ENCODE measurements at places on chromosomes 1 and 21.

GRCh38 chr1:32538887-32539583 is at the start of gene ZBTB8A:
Gene ZBTB8A (plus strand): TSS chr1:32539427. CDS start chr1:32592932, 53,505 bp downstream.
- no peak for DNase-seq

GRCh38 chr1:70922196-70922595 is 125.4 kb downstream of the PTGER3 start:
- no peak for DNase-seq

GRCh38 chr1:125087691-125088090 is 3902.9 kb downstream of the SRGAP2C start:
- no peak for DNase-seq

GRCh38 chr1:10762153-10762523 is 34.3 kb downstream of the CASZ1 start:
- DNase-seq: no peak

DNA sequence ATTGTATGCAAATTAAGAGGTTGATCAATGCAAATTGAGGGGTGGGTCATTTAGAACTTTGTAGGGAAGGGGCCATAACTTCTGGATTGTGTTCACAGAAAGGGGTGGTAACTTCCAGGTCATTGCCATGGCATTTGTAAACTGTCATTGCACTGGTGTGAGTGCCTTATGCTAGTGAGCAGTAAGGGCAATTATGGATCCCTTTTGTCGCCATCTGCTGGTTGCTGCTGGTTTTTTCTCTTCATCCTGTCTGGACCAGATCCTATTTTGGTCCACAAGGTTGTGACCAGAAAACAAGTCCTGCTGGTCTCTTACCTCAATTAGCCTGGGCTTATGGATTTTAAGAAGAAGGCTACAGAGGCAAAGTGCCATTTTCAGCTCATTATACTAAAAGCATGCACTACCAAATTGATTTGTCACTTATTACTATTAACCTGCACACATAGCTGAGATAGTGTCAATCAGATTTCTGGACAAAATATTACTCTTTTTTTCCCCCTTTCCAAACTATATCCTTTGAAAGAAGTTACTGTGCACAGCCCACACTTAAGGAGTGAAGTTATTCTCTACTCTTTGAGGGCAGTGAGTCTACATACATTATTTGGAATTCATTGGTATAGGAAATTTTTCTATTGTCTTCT is 196.2 kb downstream of the ZC3H11B start:
- DNase-seq: peak; percentile 3

GRCh38 chr1:229271448-229272159 is 693 bp downstream of the RAB4A start:
- peak; percentile 48 for DNase-seq

DNA sequence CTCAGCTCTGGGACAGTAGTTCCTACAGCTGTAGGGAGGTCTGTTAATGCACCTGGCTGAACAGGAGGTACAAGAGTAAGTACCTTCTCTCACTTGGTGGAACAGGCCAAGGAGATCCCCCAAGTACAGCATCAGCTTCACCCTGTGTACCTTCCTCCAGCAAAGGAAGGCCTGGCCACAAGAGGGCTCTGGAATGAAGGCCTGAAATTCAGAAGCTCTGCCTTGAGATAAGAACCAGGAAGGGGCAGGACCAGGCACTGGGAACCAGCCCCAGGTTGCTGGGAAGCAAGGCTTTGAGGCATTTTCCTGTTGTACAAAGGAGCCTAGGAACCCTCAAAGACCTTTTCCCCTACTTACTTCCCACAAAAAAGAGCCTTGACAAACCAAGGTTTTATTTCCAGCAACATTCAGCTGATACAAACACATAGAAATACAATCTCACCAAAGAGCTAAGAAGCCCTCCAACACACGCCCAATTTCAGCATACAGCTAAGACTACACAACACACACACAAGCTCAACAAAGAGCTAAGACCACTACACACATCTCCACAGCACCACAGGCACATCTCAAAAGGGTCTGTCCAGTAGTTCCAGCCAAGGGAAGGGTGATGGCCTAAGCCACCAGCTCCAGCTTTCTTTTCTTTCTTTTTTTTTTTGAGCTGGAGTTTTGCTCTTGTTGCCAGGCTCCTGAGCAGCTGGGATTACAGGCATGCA is 23.5 kb downstream of the F11R start:
- peak; percentile 30 for DNase-seq

GRCh38 chr1:48242141-48242736 is 19.7 kb downstream of the SLC5A9 start:
- no peak for DNase-seq

GRCh38 chr1:197807216-197807615 is 31.9 kb upstream of the DENND1B start:
- DNase-seq: no peak

- peak; percentile 54 for DNase-seq
Measured at GRCh38 chr1:27726173-27727044, 648 bp downstream of the FAM76A start.

- no peak for DNase-seq
Measured at GRCh38 chr1:245587435-245588115, 432.8 kb downstream of the KIF26B start.

GRCh38 chr1:160101717-160102522 is 3.5 kb upstream of the IGSF8 start:
- DNase-seq: no peak

GRCh38 chr21:14119038-14119437 is 91.7 kb downstream of the LIPI start:
- no peak for DNase-seq

DNA sequence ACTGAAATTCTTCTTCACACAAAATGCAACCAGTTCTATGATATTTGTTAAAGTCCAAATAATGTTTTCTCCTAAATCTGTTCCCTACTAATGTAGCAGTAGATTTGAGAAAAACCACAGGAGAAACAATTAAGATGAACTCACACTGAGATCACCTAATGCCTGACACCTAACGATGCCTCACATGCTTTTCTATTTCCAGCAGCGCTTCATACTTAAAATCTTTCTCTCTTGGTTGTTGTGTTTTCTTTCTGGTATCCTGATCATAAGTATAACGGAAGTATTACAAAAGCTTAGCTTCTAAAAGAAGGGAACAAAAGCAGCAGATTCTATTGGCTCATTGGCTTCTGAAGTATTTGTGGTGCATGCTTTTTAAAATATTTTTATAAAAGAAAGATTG is 267.2 kb upstream of the SGIP1 start:
- no peak for DNase-seq

DNA sequence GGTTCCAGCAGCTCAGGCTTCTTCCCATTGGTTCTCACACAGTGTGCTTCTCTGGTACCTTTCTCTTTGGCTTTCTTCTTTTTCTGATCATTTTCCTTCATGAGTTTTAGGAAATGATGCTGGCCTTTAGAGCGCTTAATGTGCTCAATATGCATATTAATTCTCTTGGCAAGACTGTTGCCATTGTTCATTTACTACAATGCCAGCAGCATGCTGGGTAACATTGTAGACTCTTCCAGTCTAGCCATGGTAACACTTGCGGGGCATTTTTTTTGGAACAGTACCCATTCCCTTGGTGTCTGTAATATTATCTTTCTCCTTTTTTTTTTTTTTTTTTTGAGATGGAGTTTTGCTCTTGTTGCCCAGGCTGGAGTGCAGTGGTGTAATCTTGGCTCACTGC is 21.7 kb downstream of the UBE4B start:
- DNase-seq: no peak

DNA sequence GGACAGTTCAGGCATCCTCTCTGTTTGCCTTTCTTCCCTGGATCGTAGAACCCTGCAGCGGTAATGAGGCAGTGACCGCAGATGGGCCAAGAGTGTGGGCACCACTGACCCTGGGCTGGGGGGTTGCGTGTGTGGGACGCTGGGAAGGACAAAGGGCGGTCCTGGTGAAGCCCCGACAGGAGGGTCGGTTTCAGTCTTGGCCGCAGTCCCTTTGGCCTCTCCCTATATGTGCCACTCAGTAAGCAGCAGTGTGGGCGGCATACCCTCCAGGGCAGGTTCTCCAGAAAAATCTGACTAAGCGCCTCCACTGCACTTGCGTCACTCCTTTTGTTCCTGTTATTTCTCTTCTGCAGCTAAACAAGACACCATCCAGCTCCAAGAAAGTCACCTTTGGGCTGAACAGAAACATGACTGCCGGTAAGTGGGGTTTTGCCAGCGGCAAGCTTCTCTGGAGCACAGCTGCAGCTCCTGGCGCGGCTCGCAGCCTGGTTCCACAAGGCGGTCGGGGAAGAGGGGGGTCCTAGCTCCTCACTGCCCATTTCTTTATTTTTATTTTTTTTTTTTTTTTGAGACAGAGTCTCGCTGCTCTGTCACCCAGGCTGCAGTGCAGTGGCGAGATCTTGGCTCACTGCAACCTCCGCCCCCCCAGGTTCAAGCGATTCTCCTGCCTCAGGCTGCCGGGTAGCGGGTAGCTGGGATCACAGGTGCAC is 27.7 kb upstream of the PDXK start:
- no peak for DNase-seq

DNA sequence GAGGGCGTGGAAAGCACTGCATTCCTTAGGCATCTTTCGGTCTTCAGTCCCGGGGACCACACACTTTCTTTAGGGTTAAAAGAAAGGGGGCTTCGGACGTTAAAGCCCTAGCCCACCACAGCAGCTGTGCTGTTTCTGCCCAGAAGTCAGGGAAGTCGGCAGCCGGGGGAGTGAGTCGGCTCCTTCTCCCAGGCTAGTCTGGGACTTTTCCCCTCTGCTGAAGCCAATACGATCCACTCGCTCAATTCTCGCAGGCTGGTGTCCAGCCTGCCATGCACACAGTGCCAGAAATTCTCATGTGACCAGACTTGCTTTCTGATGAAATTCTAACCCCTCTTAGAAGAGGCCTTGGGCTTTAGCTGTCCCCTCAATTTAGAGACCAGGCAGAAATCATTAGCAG is 67.7 kb downstream of the BCAR3 start:
- no peak for DNase-seq

GRCh38 chr1:97960470-97960869 is 39.6 kb upstream of the DPYD start:
- no peak for DNase-seq

DNA sequence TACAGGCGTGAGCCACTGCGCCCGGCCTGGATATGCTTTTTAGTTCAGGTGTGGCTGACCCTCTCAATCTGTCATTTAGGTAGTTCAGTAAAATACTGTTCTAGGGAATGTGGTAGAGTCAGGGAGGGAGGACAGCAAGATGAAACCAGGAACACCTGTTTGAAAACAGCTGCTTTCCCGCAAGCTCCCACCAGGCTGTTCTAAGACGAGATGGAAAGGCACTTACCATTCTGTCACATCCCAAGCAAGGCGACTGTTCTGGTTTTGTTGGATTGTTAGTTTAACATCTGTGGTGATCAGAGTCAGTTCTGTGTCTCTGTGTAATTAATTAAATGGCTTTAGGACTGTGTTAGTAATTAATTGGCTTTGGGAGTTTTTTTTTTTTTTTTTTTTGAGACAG is 2.9 kb downstream of the CHAF1B start:
- no peak for DNase-seq

GRCh38 chr1:43683560-43683959 is 23.8 kb upstream of the ST3GAL3 start:
- no peak for DNase-seq

DNA sequence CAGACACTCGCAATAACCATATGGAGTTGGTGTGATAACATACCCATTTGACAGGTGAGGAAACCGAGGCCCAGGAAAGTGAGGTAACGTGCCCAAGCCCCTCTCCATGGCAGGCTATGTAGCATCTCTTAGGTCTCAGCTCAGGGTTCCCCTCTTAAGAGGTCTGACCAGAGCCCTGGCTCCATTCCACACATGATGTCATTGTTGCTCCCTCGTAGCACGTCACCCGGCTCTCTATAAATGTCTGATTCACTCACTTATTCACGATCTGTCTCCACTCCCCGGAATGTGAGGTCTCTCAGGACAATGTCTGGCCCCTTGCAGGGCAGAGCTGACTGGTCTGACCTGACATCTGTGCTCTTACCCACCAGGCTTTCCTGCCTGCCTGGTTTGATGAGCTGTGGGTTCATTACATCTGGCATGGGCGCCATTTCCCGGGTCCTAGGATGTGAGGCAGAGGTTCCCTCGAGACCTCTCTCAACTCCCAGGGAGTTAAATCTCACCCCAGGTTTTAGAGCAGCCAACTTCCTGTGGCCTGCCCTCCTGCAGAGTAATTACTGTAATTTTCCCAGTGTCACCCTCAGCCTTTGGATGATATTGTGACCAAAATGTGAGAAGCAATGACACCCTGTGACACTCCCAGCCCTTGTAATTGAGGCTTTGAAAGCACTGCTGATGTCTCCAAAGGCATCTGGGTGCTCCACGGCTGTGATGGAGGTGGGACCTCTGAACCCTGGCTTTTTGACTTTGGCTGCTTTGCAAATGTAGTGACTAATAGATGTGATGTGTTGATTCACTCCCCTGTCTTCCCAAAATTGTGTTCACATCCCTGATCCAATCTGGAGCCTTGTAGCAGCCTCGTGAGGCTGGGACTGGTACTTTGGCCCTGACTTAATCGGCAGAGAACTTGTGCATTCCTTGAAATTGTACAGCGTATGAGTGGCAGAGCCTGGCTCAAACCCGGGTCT is 10.6 kb downstream of the ACTL8 start:
- no peak for DNase-seq

DNA sequence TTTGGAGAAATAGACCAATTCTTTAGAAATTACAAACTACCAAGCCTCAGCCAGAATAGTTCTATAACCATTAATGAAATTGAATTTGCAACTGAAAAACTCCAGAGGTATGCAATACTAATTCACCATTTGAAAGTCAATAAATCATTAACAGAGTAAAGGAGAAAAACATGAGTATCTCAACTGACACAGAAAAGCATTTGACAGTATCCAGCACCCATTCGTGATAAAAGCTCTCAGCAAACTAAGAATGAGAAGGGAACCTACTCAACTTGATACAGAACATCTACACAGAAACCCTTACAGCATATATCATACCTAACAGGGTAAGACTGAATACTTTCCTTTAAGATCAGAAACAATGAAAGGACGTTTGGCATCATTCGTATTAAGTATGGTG is 54.3 kb downstream of the ST6GALNAC5 start:
- DNase-seq: no peak

DNA sequence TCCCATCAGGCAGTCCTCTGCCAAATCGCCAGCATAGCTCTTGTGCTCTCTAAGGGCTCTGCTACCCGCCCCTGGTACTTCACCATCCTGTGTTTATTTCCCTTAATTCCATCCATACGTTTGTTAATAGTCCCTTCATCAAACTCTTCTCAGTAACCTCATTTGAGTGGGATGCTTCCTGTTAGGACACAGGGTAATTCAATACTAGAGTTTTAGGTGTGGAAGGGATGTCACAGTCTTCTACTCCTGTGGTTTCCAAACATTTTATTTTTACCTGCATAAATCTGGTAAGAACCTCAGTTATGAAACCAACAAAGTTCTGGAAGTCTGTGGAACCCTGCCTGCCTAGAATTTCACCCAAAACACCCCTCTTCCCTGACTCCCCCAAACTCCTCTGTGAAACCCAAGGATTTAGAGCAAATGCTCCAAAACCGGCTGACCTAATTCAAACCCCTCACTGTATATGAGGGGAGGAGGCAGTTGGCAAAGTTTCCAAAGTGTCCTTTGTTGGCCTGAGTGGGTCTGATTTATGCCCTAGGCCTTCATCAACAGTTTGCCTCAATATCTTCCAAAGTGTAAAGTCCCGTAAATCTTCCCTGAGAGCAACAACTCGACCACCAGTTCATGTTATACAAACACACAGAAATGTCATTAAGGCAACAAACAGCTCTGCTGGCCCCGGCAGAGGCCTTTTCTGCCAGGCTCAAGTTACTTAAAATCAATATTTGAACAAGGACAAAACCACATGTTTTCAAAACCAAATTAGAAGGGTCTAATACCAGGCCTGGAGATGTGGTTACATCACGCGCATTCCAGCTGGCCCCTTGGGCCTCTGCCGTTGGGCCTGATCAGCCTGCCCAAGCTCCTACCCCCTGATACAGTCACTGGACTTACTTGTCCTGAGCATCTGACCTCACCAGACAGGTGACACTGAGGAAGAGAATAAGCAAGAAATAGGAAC is 82.4 kb upstream of the FGGY start:
- no peak for DNase-seq
